ENCODE measurements at places on chromosomes 7 and 10.
A peak's percentile ranks its signal among the peaks of the same experiment; 100 is the strongest.

DNA sequence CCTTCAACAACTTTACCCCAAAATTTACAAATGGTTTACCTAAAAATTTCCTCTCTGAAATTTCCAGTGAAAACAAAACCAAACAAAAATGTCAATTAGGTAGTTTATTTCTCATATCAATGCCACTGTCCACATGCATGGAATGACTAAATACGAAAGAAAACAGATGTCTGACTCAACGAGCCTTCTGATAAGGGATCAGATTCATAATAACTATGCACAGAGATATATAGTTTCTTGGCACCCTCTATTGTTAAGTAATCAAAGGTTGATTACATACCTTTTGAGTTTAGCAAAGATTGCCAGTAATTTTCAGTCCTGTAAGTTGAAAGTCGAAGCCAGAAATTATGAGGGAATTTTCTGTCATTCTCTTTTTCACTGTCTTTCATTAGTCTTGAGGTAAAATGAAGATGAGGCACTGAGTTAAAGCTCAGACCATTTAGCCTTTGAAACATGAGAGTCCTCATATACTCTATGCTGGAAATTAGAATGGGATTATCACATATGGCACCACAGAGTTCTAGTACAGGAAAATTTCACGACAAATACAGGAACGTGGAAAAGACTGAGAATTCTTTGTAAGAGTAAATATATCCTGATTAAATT lies 519.1 kb upstream of the ANKRD30A start:
- DNase-seq: no peak

- DNase-seq: no peak
Observed at GRCh38 chr7:6258440-6259182, 13.8 kb downstream of the CYTH3 start.

GRCh38 chr7:91233212-91233611 lies 31.0 kb upstream of the FZD1 start:
- DNase-seq: no peak

GRCh38 chr10:124388476-124388822 lies 30.3 kb downstream of the OAT start:
- no peak for DNase-seq

DNA sequence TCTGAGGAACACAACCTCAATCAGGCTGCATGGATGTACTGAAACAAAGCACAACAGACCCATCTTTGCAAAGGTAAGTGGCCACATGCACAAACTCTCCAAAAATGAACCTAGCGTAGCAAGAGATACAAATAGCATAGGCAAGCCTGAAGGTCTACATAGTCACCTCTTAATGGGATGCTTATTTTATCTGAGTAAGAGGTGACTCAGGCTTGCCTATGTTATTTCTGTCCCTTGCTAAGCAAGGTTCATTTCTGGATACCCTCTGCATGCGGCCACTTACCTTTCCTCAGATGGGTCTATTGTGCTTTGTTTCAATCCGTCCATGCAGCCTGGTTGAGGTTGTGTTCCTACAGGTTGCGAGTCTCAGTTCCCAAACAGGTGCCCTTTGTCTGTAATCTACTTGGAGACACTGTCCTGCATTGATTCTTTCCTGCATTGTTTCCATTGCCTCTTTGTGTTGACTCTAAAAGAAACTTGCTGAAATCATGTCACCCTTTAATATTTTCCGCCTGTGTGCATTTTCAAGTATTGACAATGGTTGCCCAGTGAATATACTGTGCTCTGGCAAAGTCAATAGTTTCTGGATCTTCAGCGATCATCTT lies 291.8 kb upstream of the LYZL1 start:
- peak; percentile 44 for DNase-seq

DNA sequence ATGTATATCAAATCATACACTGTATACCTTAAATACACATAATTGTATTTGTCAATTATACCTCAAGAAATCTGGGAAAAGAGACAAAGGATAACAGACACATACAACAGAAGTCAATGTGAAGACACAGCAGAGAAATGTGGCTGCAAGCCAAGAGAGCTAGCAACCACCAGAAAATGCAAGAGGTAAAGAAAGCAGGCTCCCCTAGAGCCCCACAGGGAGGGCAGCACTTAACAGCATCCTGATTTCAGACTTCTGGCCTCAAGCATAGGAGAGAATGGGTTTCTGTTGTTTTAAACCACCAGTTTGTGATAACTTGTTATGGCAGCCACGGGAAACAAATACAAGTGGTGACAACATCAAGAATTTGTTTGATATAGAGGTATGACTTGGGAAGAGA lies 1197.2 kb downstream of the SORCS1 start:
- DNase-seq: no peak

DNA sequence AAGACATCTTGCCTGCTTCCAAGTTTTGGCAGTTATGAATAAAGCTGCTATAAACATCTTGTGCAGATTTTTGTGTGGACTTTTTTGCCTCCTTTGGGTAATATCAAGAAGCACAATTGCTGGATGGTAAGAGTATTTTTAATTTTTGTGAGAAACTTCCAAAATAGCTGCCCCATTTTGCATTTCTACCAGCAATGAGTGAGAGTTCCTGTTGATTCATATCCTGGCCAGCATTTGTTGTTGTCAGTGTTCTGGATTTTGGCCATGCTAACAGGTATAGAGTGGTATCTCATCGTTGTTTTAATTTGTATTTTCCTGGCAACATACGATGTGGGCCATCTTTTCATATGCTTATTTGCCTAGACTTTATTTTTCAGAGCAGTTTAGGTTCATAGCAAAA lies 53.9 kb downstream of the BTAF1 start:
- DNase-seq: no peak

DNA sequence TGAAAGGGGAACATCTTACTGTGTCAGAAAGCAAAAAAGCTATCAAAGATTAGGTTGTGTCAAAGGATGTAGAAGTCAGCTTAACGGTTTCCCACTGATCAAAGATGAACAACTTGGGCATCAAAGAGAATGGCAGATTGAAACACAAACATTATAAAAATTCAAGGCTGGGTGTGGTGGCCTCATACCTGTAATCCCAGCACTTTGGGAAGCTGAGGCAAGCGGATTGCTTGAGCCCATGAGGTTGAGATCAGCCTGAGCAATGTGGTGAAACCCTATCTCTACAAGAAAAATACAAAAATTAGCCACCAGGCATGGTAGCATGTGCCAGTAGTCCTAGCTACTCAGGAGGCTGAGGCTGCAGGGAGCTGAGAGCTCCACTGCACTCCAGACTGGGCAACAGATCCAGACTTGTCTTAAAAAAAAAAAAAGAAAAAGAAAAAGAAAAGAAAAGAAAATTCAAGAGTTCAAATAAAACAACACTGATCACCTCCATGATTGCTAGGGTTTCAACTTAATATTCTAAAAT lies 34.5 kb downstream of the RTKN2 start:
- DNase-seq: no peak

GRCh38 chr10:404346-404745 lies 269.1 kb downstream of the ZMYND11 start:
- DNase-seq: no peak

- no peak for DNase-seq
Observed at GRCh38 chr7:83096065-83096580, 66.6 kb downstream of the PCLO start.

DNA sequence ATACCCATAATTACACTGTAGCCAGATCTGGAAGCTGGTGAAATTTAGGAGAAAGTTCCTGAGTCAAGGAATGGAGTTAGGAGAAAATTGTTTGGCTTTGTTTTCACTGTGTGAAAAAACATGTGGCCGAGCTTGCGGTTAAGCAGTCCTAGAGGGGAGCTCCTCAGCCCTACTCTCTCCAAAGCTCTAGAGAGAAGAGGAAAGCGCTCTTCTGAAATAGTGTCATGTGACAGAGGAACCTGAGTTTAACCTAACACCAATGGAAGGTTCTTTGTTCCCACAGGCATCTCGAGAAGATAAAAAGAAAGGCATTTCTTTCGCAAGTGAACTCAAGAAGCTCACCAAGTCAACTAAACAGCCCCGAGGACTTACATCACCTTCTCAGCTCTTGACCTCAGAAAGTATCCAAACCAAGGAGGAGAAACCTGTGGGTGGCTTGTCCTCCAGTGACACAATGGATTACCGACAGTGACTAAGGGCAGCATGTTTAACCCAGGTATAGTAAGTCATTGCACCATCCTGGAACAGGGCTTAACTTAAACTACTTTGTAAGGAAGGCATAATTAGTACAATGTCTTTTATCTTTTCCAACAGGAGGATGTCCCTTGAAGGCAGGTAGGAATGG lies 38.0 kb downstream of the NOC3L start:
- no peak for DNase-seq

DNA sequence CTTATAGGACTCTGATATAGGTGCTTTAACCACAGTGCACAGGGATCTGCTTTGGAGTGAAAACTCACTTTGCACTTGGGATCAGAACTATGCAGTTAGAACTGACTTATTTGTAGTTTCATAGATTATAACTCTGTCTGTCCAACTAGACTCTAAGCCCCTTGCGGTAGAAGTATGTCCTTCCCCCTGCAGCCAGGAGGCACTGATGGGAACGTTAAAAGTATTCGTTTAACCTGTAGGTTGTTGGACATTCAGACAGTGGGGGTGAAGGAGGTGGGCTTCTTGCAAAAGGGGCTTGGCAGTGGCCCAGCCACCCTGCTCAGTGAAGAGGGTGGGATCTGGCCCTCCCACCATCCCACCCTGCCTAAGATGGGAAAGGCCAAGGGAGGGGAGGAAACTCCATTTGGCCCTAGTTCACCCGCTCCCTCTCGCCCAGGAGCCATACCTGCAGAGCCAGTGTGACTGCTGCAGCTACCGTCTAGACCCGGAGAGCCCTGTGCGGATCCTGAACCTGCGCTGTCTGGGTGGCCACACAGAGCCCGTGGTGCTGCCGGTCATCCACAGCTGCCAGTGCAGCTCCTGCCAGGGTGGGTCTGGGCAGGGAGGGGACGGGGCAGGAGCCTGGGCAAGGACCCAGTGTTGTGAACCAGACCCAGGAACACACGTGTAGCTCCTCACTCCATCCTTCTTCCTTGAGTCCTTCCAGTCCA lies 5.7 kb upstream of the ZNF862 start:
- DNase-seq: no peak

GRCh38 chr7:70588191-70588921 lies 543.6 kb upstream of the GALNT17 start:
- DNase-seq: no peak

GRCh38 chr7:83629117-83629880 lies 19.6 kb downstream of the SEMA3E start:
- DNase-seq: no peak

- no peak for DNase-seq
Observed at GRCh38 chr7:112965506-112965905, 121.1 kb downstream of the GPR85 start.

- DNase-seq: no peak
Observed at GRCh38 chr10:28711776-28712175, 34.5 kb downstream of the BAMBI start.

- peak; percentile 81 for DNase-seq
Observed at GRCh38 chr10:60140651-60141632, 234.6 kb upstream of the CCDC6 start.

DNA sequence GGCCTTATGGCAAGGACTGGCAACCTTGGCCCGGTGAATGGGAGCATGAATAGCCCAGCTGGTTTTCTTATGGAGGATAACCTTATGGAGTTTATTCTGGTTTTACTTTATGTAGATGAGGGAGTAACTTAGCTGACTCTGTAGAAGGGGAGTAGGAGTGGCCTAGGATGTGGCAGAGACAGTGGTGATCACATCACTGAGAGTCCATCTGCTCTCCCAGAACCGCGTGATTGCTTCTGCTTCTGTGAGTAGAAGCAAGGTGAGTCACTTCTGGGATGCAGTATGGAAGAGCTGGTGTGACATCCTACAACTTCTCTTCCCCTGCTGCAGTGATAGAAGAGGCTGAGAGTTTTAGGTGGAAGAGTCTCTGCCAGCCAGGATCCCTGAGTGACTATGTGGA lies 129.2 kb downstream of the RPS24 start:
- DNase-seq: no peak

- no peak for DNase-seq
Observed at GRCh38 chr7:85102813-85103350, 84.0 kb downstream of the SEMA3D start.

DNA sequence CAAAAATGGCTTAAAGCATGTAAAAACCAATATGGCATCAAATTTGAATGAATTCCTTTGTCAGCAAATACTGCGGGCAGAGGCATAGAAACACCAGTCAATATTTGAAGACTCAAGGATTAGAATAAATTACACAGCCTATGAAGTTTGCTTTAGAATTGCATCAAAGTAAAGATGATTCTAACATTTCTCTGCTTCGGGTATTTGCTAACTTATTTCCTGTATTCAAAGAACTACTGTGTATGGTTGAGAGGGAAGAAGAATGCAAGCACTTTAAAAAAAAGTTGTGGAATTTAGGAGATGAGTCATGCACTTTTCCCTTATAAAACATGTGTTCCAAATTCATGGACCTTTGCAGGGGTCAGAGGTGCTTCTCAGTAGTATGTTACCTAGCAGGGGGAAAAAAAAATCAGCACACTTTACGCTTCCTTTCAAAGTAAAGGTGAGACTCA lies 90.1 kb downstream of the PIP4K2A start:
- DNase-seq: peak; percentile 80

- DNase-seq: no peak
Observed at GRCh38 chr10:97961945-97962344, 68.5 kb downstream of the CRTAC1 start.

- no peak for DNase-seq
Observed at GRCh38 chr10:97682042-97682441, 5.0 kb downstream of the AVPI1 start.

DNA sequence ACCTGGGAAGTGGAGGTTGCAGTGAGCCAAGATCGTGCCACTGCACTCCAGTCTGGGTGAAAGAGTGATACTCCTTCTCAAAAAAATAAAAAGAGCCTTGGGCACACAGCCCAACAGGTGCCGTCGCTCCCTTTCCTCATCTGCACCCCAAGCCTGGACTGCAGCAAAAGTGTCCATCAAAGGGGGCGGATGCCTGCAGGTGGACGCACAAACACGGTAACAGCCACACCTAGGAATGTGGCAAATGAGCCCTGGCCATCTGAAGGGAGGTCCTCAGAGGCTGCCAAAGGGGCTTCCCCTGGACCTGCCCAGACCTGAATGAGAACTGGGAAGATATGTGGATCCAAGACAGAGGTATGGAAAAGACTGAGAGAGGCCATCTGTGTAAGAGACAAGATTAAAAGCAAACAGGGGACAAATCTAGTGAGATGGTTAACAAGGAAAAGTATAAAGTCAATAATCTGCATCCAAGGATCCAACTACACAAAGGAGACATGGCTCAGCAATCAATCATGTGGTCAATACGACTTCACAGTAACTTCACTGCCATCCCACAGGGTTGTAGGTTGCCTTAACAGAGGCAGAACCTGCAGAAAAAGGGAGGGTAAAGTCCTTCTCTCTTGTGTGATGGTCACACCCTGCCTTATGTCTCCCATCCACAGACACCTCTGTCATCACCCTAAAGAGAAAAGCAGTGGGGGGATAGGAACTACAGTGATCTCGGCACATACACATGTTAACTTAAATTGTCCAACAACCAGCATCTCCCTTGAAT lies 25.4 kb downstream of the DRGX start:
- no peak for DNase-seq

DNA sequence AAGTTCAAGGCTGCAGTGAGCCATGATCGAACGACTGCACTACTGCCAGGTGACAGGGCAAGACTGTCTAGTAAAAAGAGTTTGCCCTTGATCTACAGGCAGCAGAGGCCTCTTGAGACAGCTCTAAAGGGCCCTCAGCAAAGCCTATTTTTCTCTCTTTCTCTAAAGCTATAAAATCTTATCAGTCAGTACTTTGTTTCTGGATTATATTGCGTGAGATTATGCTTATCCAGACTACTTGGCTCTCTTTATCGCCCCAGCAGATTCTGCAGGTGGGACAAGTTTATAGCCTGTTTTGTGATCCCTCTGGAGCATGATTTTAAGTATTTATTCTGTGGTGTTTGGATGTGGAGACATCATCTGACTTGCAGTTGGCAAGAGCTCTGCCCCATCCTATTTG lies 2.7 kb downstream of the RPP38 start:
- no peak for DNase-seq

- no peak for DNase-seq
Observed at GRCh38 chr7:111439977-111440376, 122.3 kb downstream of the IMMP2L start.
